ENCODE measurements at places on chromosomes 3 and 15.

GRCh38 chr3:117809186-117810081, 1099.9 kb downstream of the TUSC7 start:
- no peak for DNase-seq

- no peak for DNase-seq
These were observed 124.8 kb downstream of the NEK10 start for GRCh38 chr3:27244374-27244773.

DNA sequence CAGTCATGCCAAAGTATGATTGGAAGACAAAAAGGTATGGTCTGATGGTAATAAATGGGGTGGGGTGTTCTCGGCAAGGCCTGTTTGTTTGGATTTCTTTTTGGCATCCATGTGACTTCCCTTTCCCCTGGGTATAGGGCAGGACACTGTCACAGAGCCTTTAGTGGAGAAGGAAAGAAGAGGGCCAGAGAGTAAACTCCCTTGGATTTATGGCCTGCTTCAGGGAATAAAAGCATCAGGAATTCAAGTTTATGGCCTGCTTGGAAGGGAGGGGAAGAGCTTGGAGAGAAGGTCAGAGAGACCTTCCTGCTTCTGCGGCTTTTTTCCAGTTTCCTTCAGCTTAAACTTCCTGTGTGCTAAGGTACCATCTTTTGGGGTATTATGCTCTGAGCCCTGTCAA, 179.4 kb upstream of the ADAMTS9 start:
- no peak for DNase-seq

- DNase-seq = no peak
These were observed 71.1 kb downstream of the TBL1XR1 start for GRCh38 chr3:177126015-177126773.

DNA sequence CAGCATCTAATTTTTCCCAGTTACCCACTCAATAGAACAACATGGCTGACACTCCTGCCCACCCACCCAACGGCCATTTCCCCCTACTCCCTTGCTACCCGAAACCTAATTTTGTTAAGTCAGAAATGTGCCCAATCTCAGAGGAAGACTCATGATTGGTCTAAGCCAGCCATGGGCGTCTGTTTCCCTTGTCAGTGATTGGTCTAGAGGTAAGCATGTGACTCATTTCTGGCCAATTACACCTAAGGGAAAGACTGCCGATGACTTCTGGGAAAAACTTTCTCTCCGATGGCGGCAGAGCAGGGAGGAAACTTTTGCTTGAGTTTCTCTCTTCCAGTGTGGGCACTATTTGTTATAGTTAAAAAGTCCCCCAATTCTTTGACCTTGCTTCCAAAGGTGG, 72.9 kb downstream of the RPLP1 start:
- peak; percentile 11 for DNase-seq

DNA sequence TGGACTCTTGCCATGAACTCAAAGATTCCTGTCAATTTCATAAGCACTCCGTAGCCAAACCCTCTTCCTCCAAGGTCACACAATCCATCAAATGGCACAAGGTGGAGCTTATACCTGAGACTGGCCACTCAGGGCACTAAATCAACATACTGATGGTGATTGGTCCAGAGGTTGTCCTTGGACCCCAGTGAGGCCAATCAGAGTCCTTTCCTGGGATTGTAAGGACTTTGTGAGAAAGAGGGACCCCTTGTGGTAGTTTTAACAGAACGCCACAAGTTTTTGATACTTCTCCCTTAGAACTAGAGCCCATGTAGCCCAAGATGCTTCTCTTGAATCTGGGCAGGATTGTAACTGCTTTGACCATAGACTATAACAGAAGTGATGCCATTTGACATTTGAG, 44.4 kb upstream of the LARS2 start:
- no peak for DNase-seq

GRCh38 chr15:64894395-64895056, 17.2 kb upstream of the ANKDD1A start:
- DNase-seq = no peak

All from posterior cingulate gyrus (tissue), 11 donors.